Activated CD8-positive, alpha-beta memory T cell treated with anti-CD3 and anti-CD28 coated beads for 36 hours (primary cell): ENCODE measurements at places on chromosomes 5 and 9. TPM values are rescaled to one million over a fixed set of nuclear protein-coding genes. Genes with fewer than 3 reads are reported as not detected.

The PDE4D gene
- 28.4 TPM for total RNA-seq

The F12 gene
- total RNA-seq: 12.7 TPM

The PLK2 gene
- total RNA-seq: 2.4 TPM

The GFI1B gene
- total RNA-seq: not detected

The RNF208 gene
- 4.1 TPM for total RNA-seq

The ANKRD55 gene
- not detected for total RNA-seq

The ERCC6L2 gene
- total RNA-seq: 32.9 TPM

The ANKRD33B gene
- total RNA-seq: 23.2 TPM
